ENCODE measurements at places on chromosomes 5 and 9.

DNA sequence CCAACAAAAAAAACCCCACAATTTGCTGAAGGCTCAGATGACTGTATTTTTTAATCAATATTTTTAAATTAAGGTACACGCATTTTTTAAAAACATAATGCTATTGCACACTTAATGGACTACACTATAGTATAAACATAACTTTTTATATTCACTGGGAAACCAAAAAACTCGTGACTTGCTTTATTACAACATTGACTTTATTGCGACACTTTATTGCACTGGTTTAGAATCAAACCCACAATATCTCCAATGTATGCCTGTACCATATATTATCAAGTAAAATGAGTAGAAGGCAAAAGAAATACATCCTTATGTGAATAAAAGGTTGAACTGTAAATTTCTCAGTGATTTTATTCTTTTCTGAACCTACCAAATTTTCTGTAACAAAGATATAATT is 53.7 kb downstream of the RICTOR start:
- no peaks in the 10 kb centered on the region for H3K36me3 ChIP-seq
- H3K4me3 ChIP-seq: no peak overlapping the region
- no peak overlapping the region for H3K27ac ChIP-seq
- no peak for DNase-seq
- H3K27me3 ChIP-seq: no peaks in the 10 kb centered on the region

GRCh38 chr9:32899761-32900160 is 101.7 kb downstream of the APTX start:
- H3K36me3 ChIP-seq: no peaks in the 10 kb centered on the region
- no peak overlapping the region for H3K27ac ChIP-seq
- no peaks in the 10 kb centered on the region for H3K27me3 ChIP-seq

DNA sequence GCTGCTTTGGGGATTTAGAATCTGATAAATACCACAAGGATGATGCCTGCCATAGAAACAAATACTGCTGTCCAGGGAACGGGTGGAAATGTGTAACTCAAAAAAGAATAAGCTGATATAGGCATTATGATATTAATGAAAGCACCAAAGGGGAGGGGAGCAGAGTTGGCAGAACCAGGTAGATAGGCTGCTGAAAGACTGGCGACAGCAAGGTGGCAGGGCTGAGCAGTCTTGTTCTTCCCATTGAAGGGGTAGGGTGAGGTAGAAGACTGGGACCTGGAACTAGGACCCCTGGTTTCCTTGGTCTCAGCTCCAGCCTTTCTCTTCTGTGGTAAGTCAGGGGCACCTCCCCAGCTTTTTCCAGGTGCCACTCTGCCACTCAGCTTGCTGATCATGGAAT is 31.4 kb upstream of the TMOD1 start:
- H3K36me3 ChIP-seq: no peaks in the 10 kb centered on the region
- no peak overlapping the region for H3K27ac ChIP-seq
- no peak overlapping the region for H3K4me3 ChIP-seq
- no peak for DNase-seq

- no peak for DNase-seq
- no peak overlapping the region for H3K27ac ChIP-seq
- no peaks in the 10 kb centered on the region for H3K27me3 ChIP-seq
- peaks cover 11% of the 10 kb centered on the region for H3K4me1 ChIP-seq
- no peak overlapping the region for H3K4me3 ChIP-seq
Measured at GRCh38 chr9:69386651-69387050, 61.6 kb downstream of the ENTREP1 start.

- no peak overlapping the region for H3K4me3 ChIP-seq
- H3K27me3 ChIP-seq: peaks cover 2% of the 10 kb centered on the region
- peaks cover 1% of the 10 kb centered on the region for H3K4me1 ChIP-seq
- H3K27ac ChIP-seq: no peak overlapping the region
Measured at GRCh38 chr5:148831590-148832565, 5.5 kb downstream of the ADRB2 start.

DNA sequence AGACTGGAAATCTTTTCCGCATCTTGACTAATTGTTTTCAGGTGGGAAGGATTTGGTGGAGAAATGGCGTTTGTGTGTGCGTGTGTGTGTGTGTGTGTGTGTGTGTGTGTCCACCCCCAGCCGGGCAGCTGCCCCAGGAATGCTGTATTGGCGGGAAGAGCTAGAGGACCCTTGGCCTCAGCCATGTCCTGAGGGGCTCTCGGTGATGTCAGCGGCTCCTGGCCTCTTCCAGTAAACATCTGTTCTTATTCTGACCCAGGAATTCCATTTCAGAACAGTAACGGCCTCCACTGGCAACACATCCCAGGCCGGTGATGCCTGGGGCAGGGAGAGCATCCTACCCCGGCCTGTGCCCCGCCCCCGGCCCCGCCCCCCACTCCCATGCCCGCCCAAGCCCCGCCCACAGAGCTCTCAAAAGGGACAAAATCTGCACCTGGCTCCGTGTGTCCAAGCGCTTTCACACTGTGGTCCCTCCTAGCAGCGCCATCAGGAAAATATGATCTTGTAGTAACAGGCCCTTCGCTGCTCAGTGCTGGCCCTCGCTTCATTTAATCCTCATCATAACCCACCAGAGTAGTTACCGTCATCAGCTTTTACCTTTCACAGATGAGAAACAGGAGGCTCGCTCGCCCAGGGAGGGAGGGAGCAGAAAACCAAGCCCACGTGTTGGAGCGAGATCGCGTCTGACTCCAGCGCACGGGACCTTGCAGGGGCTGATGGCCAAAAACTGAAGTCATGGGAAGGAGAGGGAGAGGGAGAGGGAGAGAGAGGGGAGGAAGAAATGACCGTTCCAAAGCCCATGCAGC is 18.9 kb downstream of the ADAMTS2 start:
- H3K4me1 ChIP-seq: peaks cover 11% of the 10 kb centered on the region
- no peaks in the 10 kb centered on the region for H3K36me3 ChIP-seq
- H3K27me3 ChIP-seq: peaks cover 7% of the 10 kb centered on the region
- H3K27ac ChIP-seq: no peak overlapping the region

DNA sequence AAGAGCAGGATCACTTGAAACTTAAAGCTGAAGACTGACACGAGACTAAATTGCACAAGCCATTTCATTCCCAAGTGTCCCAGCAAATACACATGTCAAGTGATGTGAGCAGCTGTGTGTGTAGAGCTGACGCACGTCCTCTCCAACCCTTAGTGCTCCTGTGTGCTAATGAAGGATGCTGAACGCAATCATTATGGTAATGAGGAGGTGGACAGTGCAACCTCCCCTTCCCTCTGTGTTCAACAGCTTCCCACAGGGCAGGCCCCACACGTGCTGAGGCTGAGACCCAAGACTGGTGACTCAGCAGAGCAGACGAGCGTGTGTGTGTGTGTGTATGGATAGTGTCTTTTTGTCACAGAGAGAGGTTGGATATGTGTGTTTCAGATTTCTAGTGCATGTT is 702.1 kb downstream of the SEMA5A start:
- H3K4me1 ChIP-seq: peaks cover 6% of the 10 kb centered on the region
- H3K27me3 ChIP-seq: no peaks in the 10 kb centered on the region
- no peak overlapping the region for H3K4me3 ChIP-seq
- H3K27ac ChIP-seq: no peak overlapping the region
- DNase-seq: no peak

DNA sequence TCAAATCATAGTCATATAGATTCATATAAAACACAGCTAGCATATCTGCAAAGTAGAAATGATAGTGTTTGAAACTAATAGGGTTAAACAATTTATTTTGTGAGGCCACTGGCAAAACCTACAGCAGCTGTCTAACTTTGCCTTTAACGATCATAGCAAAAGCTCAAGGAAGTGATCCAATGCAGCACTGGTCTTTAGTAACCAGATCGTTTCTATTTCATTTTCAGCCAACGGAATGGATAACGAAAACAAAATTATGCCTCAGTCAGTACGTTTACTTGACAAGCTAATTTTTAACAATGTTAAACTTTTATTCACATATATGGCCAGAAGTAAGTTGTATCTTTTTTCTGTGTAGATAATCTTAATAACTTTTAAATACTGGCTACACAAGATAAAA is 17.7 kb downstream of the MLLT3 start:
- no peak for DNase-seq
- no peaks in the 10 kb centered on the region for H3K36me3 ChIP-seq
- H3K4me1 ChIP-seq: peaks cover 3% of the 10 kb centered on the region
- no peaks in the 10 kb centered on the region for H3K27me3 ChIP-seq
- no peak overlapping the region for H3K27ac ChIP-seq

- DNase-seq: peak; percentile 54
- peaks cover 34% of the 10 kb centered on the region for H3K27me3 ChIP-seq
- no peaks in the 10 kb centered on the region for H3K36me3 ChIP-seq
Measured at GRCh38 chr9:29213417-29214153, 1640.3 kb upstream of the C9orf72 start.

DNA sequence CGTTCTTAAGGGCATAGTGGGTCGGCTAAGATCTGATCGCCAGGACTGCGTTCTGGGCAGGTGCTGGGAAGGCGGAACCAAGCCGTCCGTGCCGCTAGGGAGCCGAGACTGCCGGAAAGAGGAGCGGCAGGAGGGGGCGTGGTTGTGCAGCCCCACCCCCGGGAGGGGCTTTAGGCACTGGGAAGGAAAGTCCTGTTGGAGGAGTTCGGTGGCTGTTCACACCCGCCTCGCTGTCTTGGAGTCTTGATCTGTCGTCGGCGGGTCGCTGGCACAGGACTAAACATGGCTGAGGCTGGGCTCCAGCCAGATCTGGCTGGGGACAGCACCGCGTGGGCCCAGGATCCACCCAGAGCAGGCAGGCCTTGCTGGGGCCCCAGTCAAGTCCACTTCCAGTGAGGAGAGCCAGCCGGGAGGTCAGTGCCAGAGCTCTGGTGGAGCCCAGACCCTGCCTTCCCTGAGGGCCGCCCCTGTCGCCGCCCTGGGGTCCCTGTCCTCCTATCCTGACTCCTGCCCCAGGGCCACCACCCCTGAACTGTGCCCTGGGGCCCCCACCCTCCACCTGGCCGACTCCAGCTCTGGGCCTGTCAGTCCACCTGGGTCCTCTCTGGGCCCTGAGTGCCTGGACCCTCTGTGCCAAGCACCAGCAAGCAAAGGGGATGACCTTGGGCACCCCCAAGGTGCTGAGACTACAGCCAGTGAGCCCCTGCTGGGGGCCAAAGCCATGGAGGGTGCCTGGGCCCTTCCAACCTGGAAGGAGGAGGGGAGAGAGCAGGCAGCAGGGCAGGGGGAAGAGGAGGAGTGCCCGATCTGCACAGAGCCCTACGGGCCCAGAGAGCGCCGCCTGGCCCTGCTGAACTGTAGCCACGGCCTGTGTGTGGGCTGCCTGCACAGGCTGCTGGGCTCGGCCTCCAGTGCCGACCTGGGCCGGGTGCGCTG is 4.5 kb downstream of the RNF208 start:
- no peak overlapping the region for H3K27ac ChIP-seq
- H3K4me1 ChIP-seq: peaks cover 9% of the 10 kb centered on the region
- H3K27me3 ChIP-seq: peaks cover 5% of the 10 kb centered on the region
- DNase-seq: no peak

GRCh38 chr5:6868575-6869215 is 155.5 kb downstream of the TENT4A start:
- H3K27me3 ChIP-seq: no peaks in the 10 kb centered on the region
- no peaks in the 10 kb centered on the region for H3K4me1 ChIP-seq
- H3K27ac ChIP-seq: no peak overlapping the region
- DNase-seq: no peak

- no peaks in the 10 kb centered on the region for H3K27me3 ChIP-seq
- no peak overlapping the region for H3K27ac ChIP-seq
- H3K4me1 ChIP-seq: no peaks in the 10 kb centered on the region
- H3K4me3 ChIP-seq: no peak overlapping the region
Measured at GRCh38 chr5:56532466-56532865, 282.9 kb upstream of the MAP3K1 start.

DNA sequence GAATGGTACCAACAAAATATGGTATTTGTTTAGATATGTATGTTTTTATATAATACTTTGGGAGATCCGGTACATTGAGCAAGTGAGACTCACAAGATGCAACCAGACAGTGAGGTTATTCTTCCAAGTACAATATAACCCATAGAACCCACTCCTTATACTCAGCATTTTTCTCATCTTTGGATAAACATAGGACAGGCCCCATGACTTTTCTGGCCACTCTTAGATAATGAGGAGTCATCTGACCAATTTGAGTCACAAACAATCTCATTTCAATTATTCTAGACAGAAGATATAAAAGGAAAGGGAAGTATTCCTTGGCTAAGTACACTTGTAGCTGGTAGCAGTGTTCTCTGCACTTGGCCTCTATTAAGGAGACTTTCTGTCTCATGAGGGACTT is 150.2 kb downstream of the SGCD start:
- no peaks in the 10 kb centered on the region for H3K36me3 ChIP-seq
- H3K27ac ChIP-seq: no peak overlapping the region
- no peak overlapping the region for H3K4me3 ChIP-seq
- DNase-seq: no peak
- no peaks in the 10 kb centered on the region for H3K27me3 ChIP-seq
- H3K4me1 ChIP-seq: peaks cover 8% of the 10 kb centered on the region

- no peak overlapping the region for H3K27ac ChIP-seq
- no peak for DNase-seq
- H3K36me3 ChIP-seq: no peaks in the 10 kb centered on the region
- H3K4me3 ChIP-seq: no peak overlapping the region
Measured at GRCh38 chr5:106759581-106759980, 911.2 kb downstream of the EFNA5 start.

DNA sequence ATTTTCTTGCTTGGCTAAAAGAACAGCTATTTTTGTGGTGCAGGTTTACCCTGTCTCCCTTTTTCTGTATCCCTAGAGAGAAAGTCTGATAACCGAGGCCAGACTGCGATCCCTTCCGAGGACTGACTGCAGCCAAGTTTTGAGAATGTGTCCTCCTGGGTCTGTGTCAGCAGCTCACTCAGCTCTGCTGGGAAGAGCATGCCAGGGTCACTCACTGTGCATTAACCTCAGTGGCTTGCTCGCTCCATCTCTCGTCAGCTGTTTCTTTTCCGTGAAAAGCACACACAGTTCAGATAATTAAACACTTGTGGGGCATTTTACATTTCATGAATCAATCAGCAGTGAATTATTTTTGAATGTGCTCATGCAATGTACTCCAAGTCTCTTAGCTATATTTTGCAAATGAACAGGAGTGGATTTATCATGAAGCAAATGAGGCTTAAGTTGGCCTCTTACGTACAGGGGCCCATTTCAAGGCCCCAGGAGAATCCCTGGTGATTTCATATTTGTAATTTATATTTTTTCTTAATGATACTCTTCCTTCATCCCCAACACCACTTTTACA is 252.1 kb downstream of the SMARCA2 start:
- H3K27me3 ChIP-seq: no peaks in the 10 kb centered on the region
- H3K27ac ChIP-seq: no peak overlapping the region
- no peaks in the 10 kb centered on the region for H3K4me1 ChIP-seq
- DNase-seq: no peak
- H3K36me3 ChIP-seq: no peaks in the 10 kb centered on the region

DNA sequence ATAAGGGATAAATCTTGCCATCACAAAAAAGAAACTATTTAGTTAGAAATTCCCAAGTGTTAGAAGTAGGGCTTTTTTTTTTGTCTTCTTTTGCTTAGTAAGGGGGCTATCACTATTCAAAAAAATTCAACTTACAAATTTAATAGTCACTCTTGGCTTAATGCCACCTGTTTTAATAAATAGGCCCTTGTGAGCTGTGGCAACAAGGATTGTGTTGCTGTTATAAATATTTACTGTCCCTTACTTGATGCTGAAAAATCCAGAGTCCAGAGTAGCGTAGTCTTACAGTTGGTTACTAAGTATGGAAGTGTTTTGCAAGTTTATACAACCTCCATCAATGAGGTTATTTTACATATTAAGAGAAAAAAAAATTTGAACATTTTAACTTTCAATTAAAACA is 21.4 kb upstream of the CEP78 start:
- no peak for DNase-seq
- H3K27ac ChIP-seq: no peak overlapping the region
- no peaks in the 10 kb centered on the region for H3K36me3 ChIP-seq
- no peaks in the 10 kb centered on the region for H3K27me3 ChIP-seq
